T-cell (primary cell): ENCODE measurements at places on chromosomes 12 and 14. TPM values are rescaled to one million over a fixed set of nuclear protein-coding genes. Genes with fewer than 3 reads are reported as not detected.

- H3K36me3 ChIP-seq = peaks cover 12% of the 10 kb centered on the region
- DNase-seq = no peak
- H3K4me3 ChIP-seq = no peak overlapping the region
Measured at GRCh38 chr14:23938823-23939222, 14.7 kb upstream of the DHRS4 start.

DNA sequence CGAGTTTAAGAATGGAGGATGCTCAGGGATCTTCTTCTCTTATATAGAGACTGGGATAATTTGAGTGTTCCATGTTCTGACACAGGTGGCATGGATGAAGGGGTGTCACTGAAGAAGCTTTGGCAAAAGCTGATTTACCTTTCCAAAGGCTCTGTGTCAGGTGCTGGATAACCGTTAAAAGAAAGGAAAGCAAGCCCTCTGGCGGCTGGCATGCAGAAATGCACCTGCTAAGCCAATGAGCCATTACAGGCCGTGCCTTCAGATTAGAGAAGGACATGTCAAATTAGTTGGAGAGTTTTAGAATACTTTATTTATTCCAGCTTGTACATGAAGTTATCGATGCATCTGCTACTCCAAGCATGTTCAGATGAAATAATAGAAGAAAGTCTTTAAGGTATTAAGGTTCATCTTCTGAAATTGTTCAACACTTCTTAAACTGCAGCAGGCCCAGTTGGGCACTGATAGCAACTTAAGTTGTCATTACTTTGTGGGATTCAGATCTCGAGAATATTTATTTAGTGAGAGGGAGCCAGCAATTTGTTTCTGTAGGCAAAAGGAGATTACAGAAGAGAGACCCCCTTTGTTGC lies 678.2 kb downstream of the NRXN3 start:
- H3K27ac ChIP-seq = no peak overlapping the region
- no peaks in the 10 kb centered on the region for H3K4me1 ChIP-seq
- DNase-seq = no peak
- no peak overlapping the region for H3K4me3 ChIP-seq
- no peaks in the 10 kb centered on the region for H3K36me3 ChIP-seq

DNA sequence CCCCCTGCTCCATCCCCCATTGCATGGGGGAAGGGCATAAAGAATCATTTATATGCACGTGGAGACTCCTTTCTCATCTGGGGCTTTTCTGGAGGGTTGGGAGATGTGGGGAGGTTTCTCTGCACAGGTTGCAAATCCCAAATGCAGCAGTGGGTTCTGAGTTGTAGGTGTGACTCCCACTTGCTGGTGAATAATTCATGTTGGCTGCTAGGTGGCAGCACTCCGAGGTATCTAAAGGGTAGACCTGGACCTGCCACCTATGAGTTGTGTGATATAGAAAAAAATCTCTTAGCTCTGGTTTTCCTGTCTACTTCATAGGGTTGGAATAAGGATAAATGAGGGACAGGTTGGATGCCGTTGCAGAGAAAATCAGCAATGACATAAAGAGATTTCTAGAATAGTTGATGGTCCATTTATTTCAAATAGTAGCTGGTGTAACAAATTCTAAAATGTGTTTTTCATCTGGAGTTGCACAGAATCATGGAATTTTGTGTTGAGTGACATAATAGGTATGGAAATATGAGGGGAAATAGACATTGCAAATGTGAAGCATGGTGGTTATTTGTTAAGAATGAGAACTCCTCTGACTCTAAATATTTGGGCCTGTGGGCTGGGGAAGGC lies 4.6 kb downstream of the MARCHF9 start:
- H3K36me3 ChIP-seq = peaks cover 7% of the 10 kb centered on the region
- H3K4me3 ChIP-seq = no peak overlapping the region
- DNase-seq = peak; percentile 53
- peaks cover 7% of the 10 kb centered on the region for H3K4me1 ChIP-seq

DNA sequence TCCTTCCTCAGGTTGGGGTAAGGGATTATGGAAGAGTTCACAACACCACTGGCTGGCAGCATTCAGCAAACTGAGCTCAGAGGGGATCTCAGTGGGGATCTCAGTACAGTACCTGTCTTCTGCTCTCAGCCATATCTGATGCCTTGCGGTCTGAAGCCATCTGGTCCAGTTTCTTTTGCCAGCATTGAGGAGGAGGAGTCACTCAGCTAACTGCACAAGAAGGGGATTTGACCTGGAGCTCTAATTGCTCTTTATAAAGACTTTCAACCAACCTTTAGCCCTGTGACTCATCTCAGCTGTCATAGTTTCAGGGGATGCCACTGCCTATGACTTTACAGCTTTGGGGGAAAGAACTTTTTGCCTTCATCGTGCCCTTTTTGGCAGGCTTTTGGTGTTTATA lies 44.9 kb downstream of the JKAMP start:
- DNase-seq = no peak
- no peaks in the 10 kb centered on the region for H3K36me3 ChIP-seq
- H3K27ac ChIP-seq = no peak overlapping the region
- H3K4me3 ChIP-seq = no peak overlapping the region
- H3K27me3 ChIP-seq = no peaks in the 10 kb centered on the region

GRCh38 chr12:104569346-104570173 lies 112.8 kb downstream of the CHST11 start:
- peaks cover 46% of the 10 kb centered on the region for H3K4me1 ChIP-seq
- H3K27ac ChIP-seq = peak overlapping the region; percentile 58
- H3K4me3 ChIP-seq = no peak overlapping the region
- DNase-seq = peak; percentile 71

GRCh38 chr12:124454352-124454725 lies 113.1 kb downstream of the NCOR2 start:
- peaks cover 34% of the 10 kb centered on the region for H3K4me1 ChIP-seq
- H3K36me3 ChIP-seq = peaks cover 2% of the 10 kb centered on the region
- H3K27me3 ChIP-seq = no peaks in the 10 kb centered on the region
- DNase-seq = no peak
- no peak overlapping the region for H3K4me3 ChIP-seq
- peak overlapping the region; percentile 94 for H3K27ac ChIP-seq

DNA sequence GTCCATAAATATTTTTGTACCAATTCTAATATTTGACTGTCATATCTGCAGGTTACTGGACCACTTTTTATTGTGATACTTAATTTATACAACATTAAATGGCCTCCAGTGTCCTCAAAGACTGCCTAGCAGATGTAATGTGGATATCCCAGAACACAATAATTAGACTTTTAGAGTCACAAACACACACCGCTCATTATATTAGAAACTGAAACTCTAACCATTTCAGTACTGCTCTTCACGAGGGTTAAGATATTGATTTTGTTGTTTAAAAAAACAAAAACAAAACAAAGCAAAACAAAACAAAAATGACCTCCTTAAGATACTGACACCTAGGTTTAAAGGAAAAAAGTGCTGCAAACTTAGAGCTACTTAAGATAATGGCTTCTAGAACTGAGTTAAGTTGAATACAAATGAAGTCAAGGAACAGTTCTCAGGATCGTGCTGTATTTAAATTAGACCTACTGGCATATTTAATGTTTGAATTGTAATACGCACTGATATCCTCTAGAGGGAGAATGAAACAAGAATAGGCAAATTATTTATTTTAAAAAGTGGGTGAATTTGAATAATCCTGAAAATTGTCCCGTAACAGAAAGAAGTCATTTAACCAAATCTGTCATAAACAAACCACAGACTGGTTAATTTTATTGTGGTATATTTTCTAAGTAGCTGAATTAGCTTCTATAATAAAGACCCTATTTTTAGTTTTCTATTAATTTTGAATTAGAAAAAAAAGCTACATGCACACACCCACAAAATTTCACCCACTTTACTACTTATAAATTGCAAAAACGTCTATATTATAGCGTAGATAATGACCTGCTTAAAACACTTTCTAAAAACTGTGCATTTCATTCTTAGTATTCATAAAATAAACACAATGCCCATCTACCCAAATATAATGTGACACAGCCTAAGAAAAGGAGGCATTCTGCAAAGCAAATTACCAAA lies 395.2 kb upstream of the DCN start:
- H3K4me3 ChIP-seq = no peak overlapping the region
- peaks cover 2% of the 10 kb centered on the region for H3K4me1 ChIP-seq
- H3K27me3 ChIP-seq = no peaks in the 10 kb centered on the region
- no peak overlapping the region for H3K27ac ChIP-seq

Gene DIO3
- total RNA-seq = not detected

Gene KLRC1
- 1.7 TPM for total RNA-seq

Gene TAS2R20
- 2.1 TPM for total RNA-seq
